ENCODE measurements at places on chromosomes 5 and 9.

GRCh38 chr5:124706729-124707361 lies 39.6 kb downstream of the ZNF608 start:
- DNase-seq: peak; percentile 75

- DNase-seq: no peak
Measured at GRCh38 chr9:130129432-130130061, 42.7 kb upstream of the NCS1 start.

GRCh38 chr5:68436686-68437520 lies 221.3 kb downstream of the PIK3R1 start:
- no peak for DNase-seq

GRCh38 chr5:88897748-88898147 lies 14.8 kb upstream of the MEF2C start:
- no peak for DNase-seq

DNA sequence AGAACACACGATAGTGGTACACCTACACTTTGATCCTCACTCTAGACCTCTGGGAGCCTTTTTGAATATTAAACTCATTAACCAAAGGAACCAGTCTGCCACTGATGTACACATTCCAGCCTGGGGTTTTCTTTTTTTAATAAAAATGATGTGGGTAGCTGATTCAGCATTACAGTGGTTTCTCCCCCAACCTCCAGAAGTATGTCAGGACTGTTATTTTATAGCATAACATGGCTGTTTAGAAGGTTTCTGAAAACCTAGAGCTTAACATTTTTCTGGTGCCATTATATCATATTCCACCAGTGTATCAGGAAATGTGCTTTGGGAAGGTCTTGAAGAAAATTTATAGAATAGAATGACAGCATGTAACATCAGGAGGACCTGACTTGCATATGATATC lies 540.9 kb upstream of the WWC1 start:
- no peak for DNase-seq

DNA sequence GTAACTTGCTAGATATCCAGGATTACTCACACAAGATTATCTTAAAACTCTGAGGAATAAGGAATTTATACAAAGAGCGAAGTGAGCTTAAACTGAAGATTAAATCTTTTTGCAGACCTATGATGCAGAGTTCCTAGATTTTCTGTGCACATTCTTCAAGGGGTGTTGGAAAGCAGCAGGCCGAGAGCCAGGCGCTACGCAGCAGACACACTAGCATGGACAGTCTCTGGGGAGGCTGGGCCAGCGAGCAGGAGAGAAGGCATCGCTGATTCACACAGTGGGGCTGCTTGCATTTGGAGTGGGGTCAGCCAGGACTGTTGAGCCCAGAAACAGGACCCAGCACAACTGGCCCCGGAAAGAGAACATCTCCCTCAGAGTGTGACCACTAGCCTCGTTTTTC lies 136.3 kb downstream of the ADAMTS16 start:
- DNase-seq: no peak

DNA sequence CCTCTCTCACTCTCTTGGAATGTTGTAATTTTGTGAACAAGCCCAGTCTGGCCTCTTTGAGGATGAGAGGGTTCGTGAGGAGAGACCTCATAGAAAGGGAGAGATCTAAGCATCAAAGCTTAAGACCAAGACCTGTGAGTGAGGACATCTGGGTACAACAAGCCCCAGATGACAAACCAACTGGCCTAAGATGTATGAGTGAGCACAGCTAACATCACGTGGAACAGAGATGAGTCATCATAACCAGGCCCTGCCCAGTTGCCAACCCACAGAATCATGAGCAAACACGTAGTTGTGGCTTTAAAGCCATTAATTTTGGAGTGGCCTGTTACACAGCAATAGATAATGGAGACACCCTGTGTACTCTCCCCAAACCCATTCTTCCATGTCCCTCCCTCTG lies 439.1 kb upstream of the KIF2A start:
- DNase-seq: no peak

DNA sequence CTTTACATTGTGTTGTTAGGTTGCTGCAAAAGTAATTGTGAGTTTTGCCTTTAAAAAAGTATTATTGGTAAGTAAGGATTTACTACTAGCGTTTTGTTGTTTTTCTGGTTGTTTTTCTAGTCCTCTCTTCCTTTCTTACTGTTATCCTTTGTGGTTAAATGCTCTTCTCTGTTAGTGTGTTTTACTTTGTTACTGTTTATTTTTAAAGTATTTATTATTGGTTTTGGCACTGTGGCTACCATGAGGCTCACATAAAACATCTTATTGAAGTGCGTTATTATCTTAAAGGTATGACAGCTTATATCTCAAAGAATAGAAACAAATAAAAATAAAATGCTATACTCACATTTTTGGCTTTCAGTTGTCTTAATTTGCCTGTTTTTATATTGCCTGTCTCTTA lies 17.6 kb downstream of the DMXL1 start:
- DNase-seq: no peak

GRCh38 chr9:37061768-37062167 lies 27.7 kb upstream of the PAX5 start:
- no peak for DNase-seq

- no peak for DNase-seq
Measured at GRCh38 chr9:113355040-113355596, 5.8 kb downstream of the BSPRY start.

GRCh38 chr9:99034149-99034548 lies 70.8 kb upstream of the TGFBR1 start:
- DNase-seq: no peak

GRCh38 chr9:75671354-75671753 lies 219.1 kb upstream of the PCSK5 start:
- DNase-seq: no peak

- DNase-seq: no peak
Measured at GRCh38 chr9:115416299-115416698, 298.3 kb upstream of the TNC start.

- no peak for DNase-seq
Measured at GRCh38 chr5:179270581-179271427, 74.5 kb downstream of the ADAMTS2 start.
